ENCODE measurements at places on chromosomes 3 and 15.

DNA sequence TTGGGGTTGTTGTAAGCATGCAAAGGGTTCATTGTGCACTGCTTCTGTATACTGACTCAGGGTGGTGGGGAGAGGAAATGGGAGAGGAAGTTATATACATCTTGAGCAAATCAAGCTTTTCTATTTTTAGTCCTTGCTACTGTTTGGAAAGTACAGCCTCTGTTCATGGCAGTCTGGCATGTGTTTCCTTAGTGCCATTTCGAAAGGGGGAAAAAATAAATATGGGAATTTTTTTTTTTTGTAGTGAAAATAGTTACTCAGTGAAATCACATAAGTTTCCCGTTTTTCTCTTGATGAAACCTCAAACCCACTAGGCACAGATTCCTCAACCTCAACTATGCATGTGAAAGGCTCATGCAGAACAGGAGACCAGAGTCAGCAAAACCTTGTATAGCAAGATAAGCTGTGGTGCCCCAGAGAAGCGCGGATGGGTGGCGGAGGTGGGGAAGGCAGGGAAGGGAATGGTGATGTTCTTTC, 353.3 kb downstream of the LPP start:
- peak; percentile 98 for DNase-seq

GRCh38 chr3:43296565-43296964, 10.2 kb downstream of the SNRK start:
- DNase-seq: peak; percentile 15

GRCh38 chr15:35953424-35953823, 407.5 kb upstream of the DPH6 start:
- DNase-seq: no peak

DNA sequence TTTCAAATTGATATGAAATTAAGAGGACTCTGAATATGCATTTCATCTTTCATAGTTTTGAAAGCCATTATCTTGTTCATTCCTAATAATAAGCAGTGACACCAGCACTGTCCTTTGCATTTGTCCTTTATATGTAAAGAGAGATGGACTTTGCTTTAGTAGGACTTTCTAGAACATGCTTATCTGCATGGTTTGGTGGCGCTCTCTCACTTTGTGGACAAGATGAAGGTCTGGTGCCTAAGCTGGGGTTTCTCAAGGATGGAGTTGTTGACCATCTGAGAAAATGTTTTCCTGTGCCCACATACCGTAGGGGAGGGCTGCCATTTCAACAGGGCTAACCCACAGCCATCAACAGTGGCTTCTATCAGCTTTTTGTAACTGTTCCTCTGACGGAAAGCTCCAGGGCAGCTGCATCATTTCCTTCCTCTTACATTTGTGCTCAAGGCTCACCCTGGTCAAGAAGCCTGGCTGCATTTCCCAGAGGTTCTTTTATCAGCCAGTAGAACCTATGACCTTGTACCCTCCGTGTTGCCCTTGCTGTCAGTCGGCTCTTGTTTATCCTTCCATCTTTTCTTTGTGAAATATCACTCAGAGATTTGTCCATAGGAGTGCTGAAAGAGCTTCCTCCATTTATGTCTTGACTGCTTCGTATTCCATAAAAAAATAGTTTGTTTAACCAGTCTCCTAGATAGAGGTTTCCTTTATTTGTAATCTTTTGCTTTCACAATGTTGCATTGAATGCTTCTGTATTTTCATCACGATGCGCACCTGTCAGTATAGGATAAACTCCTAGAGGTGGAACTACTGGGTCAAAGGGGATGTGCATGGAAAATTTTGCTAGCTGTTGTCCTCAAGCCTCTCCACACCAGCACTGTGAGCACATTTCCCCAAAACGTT, 44.6 kb downstream of the ABHD2 start:
- no peak for DNase-seq

- no peak for DNase-seq
Observed at GRCh38 chr3:69419276-69419675, 33.4 kb upstream of the FRMD4B start.

DNA sequence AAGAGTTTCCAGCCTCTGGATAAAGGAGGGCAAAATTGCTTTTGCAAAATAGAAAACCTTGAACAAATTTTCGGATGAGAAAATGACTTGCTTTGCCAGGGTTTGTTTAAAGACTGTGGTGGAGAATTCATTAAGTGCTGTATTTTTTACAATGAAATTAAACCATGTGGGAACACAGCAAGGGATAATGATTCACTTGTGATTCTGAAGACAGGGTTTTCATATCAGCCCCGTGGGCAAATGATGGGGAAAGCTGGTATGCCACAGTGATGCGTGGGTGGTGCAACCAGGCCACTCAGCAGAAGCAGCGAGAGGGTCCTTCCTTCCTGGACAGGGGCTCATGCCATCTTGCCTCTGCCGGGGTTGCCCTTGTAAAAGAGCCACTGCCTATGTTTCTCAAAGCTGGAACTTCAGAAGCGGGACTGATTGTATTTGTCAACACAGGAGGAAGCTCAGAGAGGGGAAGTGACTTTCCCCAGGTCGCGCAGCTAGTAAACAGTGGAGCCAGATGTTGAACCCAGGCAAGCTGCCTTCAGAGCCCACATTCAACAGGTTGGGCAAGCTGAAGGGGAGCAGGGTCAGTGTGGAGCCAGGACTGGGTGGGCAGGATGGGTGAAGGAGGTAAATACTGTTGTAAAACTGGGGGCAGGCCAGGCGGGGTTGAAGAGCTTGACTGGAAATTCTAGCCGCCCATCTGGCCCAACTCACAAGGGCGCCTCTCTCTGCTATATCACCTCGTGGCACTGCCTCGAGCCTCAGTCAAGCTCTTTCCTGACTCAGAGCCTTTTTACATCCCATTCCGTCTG, 79.1 kb downstream of the TOP2B start:
- DNase-seq: no peak

GRCh38 chr3:120177707-120178306, 83.6 kb upstream of the GSK3B start:
- DNase-seq: peak; percentile 19

DNA sequence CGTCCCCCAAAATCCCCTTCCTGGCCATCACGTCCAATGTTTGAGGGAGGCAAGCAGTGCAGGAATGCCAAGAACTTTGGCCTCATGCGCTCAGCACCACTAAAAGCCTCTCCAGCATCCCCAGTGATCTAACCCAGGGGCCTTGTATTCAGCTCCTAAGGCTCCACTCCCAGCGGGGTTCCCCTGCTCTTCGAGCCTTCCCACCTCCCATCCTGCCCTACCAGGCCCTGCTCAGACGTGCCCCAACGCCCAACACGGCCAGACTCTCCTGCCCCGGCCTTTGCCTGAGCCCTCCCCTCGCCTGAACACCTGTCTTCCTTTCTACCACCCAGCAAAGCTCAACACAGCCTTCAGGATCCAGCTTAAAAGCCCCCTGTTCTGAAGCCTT, 30.5 kb downstream of the PLXND1 start:
- DNase-seq: no peak

- DNase-seq: no peak
Observed at GRCh38 chr3:55453886-55454496, 33.1 kb downstream of the WNT5A start.

- no peak for DNase-seq
Observed at GRCh38 chr3:37132334-37132733, 42.0 kb downstream of the LRRFIP2 start.

DNA sequence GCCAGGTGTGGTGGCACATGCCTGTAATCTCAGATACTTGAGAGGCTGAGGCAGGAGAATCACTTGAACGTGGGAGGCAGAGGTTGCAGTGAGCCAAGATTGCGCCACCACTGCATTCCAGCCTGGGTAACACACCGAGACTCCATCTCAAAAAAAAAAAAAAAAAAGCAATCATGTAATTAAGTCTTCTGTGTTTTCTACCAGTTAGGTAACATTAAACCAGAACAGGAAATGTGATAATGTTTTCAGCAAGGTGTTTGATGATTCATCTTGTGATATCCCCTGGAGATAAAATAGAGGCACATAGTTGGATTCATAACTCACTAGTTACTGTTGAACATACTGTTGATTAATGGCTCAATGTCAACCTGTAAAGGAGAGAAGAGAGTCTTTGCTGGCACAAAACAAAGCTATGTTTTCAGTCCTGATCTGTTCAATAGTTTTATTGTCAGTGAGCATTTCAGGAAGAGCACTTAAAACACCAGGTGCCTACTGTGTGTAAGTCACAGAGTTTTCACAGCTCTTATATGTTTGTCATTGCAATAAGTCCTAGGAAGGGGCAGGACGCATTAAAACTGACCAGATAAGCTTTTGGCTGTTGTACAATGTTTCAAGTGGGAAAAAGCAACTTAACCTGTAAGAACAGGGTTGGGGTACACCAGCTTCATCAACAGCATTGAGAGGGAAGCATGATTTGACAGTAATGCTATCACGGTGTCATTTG, 19.5 kb downstream of the DNAJB11 start:
- DNase-seq: peak; percentile 49

DNA sequence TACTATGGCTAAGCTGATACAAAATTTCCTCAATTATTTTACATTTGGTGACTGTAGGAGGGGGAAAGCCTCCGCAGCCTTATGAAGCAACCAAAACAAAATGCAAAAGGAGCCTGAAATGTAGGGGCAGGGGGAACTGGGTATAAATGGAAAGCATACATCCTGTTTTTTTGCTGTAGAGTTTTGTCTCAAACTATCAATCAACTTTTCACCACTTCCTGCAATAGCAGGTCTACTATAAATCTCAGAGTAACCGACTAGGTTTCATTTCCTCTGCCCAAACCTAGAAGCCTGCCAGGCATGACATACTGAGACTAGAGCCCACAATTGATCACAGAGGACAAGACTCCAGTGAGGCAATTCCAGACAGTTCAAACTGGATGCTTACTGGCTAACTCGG, 91.3 kb downstream of the SHQ1 start:
- no peak for DNase-seq

DNA sequence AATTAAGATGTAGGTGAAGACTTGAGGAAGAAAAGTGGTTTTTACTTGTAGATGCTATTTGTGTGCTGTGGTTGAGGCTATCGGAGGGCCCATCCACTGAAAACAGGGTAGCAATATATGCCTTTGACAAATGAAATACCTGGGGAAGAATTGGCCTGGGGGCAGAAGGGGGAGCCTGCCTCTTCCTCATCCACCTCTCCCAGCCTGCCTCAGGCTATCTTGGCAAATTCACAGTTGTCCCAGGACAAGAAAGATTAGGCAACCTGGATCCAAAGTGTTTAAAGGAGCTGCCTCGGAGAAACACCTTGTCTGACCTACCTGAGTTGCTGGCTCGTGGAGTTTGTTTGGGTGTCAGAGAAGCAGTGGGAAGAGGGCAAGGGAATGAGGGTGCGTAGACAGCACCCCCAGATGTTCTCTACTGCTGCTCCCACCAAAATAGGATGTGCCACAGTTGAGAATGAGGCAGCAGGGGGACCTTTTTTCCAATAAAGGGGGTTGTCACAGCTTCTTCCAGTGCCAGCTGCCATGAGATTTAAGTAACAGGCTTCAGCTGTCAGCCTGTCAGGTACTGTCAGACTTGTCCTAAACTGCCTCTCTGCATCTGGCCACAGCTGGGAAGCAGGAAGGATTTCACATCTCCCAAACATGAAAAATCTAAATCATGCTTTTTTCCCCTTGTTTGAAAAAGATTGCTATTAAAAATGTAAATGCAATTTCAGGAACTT, 9.2 kb downstream of the PLEKHO2 start:
- DNase-seq: no peak

- DNase-seq: no peak
Observed at GRCh38 chr15:75796321-75796720, 46.9 kb upstream of the UBE2Q2 start.

DNA sequence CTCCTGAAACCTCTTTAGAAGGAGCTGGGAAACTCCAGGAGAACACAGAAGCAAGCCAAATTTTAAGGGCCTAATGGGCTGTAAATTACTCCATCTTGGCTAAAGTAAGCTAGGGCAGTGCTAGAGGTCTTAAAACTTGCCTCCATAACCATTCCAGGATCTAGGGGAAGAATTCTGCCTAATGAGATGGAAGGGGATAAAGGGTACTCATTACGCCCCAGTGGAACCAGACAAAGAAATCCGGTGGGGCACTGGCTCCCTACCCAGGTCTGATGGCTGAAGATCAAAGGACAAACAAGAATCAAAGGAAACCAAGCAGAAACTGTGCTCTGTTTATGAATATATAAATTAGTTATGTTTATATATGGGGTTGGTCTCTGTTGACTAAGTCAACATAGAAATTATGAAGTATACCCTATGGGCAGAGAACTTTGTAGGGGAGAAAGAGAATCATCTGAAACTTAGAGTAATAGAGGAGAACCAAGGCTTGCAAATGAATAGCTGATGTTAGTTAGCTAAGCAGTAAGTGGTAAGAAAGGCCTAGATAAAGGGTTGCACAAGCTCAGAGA, 57.8 kb downstream of the NCEH1 start:
- DNase-seq: no peak

- peak; percentile 13 for DNase-seq
Observed at GRCh38 chr15:50953302-50953701, 44.8 kb downstream of the AP4E1 start.

- no peak for DNase-seq
Observed at GRCh38 chr15:54345301-54345700, 367.1 kb downstream of the UNC13C start.

DNA sequence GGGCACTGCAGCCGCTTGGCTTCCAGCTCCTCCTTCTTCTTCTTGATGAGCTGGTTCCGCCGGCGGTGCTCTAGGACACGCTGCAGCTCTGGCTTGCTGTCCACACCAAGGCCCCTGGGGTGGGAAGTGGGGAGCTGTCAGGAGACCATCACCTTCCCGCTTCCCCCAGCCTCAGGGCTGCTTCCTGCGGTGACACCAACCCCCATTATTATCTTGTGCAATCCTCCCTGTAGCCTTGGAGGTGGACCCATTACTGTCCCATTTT, 10.0 kb downstream of the FAM107A start:
- DNase-seq: no peak

DNA sequence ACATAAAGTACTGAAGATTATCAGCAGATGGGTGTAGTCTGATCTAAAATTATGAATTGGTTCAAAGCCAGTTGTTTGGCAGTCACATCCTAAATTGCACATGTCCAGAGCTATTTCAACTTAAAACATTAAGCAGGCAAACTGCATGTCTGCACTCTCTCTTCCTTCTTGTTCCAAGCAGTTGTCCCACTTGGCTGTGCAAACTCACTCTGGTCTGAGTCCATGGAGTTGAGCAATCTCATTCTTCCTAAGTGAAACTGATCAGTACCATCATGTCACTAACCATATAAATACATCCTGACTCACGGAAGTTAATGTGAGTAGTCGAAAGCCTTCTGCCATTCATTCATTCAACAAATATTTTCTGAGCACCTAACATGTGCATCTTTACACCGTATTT, 353.0 kb downstream of the ROBO1 start:
- peak; percentile 70 for DNase-seq
